Peyer's patch (tissue), 4 donors: ENCODE measurements at places on chromosomes 13 and 19. TPM values are rescaled to one million over a fixed set of nuclear protein-coding genes. Genes with fewer than 3 reads are reported as not detected.

Gene PALM3
- not detected for total RNA-seq

Gene PLPP2
- 42.1 TPM for total RNA-seq

Gene CCL25
- 84.2 TPM for total RNA-seq

Gene NLRP12
- not detected for total RNA-seq

Gene ZNF208
- 1.1 TPM for total RNA-seq

Gene FAM216B
- not detected for total RNA-seq

Gene MUC16
- total RNA-seq = not detected

Gene PSG7
- total RNA-seq = not detected

Gene CALR3
- total RNA-seq = not detected

DNA sequence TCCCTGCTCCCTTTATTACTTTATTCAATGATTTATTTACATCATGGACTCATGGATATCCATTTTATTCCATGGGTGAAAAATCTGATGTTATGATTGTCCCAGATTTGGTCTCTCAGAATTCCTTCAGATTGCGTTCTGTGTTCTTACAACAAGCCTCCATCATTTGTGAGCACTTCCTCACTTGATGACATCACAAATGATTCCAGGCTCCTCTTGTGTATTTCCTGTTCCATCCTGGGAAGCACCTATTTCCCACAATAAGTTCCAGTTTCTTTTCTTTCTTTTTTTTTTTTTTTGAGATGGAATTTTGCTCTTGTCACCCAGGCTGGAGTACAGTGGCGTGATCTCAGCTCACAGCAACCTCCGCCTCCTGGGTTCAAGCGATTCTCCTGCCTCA is 6.7 kb downstream of the ACP7 start:
- H3K36me3 ChIP-seq = no peaks in the 10 kb centered on the region
- H3K4me1 ChIP-seq = peaks cover 7% of the 10 kb centered on the region
- DNase-seq = no peak
- no peaks in the 10 kb centered on the region for H3K27me3 ChIP-seq

- H3K27me3 ChIP-seq = no peaks in the 10 kb centered on the region
- DNase-seq = no peak
Measured at GRCh38 chr19:1882089-1882785, 3.1 kb downstream of the ABHD17A start.

DNA sequence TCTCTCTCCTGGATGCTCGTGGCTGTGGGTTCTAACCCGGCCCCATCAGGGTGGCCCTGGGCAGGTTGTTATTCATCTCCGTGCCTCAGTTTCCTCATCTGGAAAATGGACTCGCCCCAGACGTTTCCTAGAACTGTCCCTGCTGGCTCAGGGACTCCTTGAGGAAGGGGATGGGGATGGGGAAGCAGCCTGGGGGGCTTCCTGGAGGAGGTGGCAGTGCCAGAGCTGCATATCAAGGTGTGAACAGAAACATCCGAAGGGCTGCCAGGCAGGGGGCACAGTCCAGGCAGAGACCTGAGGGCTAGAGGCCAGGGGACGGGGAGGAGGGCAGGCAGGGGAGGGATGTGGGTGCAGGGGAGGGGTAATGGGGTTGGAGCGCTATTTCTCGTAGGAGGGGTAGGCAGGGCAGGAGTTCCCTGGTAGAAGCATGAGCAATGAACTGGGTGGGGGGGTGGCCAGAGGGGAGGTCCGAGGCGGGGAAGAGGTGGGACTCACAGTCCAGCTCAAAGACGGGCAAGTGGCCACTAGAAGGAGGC is 3.6 kb upstream of the ELANE start:
- H3K27me3 ChIP-seq = peaks cover 22% of the 10 kb centered on the region
- no peak overlapping the region for H3K27ac ChIP-seq
- no peaks in the 10 kb centered on the region for H3K36me3 ChIP-seq
- H3K4me3 ChIP-seq = no peak overlapping the region
- DNase-seq = no peak
- no peaks in the 10 kb centered on the region for H3K4me1 ChIP-seq

GRCh38 chr19:6733338-6734095 is 3.9 kb downstream of the GPR108 start:
- no peak overlapping the region for H3K4me3 ChIP-seq
- no peak for DNase-seq
- H3K36me3 ChIP-seq = peaks cover 33% of the 10 kb centered on the region
- no peak overlapping the region for H3K27ac ChIP-seq
- H3K27me3 ChIP-seq = no peaks in the 10 kb centered on the region

GRCh38 chr19:15897026-15897737 is 692 bp downstream of the CYP4F2 start:
- no peaks in the 10 kb centered on the region for H3K27me3 ChIP-seq
- no peaks in the 10 kb centered on the region for H3K4me1 ChIP-seq
- no peaks in the 10 kb centered on the region for H3K36me3 ChIP-seq
- H3K4me3 ChIP-seq = no peak overlapping the region
- peak overlapping the region; percentile 19 for H3K27ac ChIP-seq

DNA sequence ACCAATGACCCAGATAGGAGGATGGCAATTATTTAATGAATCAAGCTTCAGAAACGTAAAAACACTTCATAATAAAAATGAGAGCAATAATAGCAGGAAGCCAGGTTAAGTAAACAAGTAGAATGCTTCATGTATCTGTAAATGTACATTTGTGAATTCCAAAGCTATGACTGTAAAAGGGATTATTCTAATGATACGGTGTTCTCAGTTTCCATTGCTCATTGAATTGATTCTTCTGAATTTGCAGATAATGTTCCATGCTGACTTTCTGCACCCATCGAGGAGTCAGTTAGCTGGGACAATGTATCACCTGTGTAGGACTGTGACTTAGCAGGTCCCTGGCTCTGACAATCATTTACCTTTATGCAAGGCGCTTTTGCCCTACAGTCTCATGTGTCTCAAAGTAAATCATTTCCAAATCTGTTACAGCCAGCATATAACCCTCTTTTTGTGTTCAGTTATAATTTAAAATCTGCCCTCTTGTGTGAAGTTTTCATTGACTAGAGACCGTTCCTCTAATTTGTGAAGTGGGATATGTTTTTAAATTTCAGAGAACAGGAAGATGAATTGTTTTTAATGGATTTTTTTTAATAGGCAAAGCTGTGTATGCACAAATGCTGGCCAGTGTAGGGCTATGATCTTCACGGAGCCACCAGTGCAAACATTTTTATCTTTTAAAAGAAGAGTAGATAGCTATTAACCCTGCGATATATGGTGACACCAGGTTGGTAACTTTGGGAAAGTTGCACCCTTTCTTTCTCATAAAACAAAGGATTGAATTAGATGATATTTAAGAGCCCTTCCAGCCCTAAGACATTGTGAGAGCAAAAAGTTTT is 267.1 kb downstream of the KLF5 start:
- peak overlapping the region; percentile 15 for H3K27ac ChIP-seq
- no peaks in the 10 kb centered on the region for H3K36me3 ChIP-seq
- no peak for DNase-seq

DNA sequence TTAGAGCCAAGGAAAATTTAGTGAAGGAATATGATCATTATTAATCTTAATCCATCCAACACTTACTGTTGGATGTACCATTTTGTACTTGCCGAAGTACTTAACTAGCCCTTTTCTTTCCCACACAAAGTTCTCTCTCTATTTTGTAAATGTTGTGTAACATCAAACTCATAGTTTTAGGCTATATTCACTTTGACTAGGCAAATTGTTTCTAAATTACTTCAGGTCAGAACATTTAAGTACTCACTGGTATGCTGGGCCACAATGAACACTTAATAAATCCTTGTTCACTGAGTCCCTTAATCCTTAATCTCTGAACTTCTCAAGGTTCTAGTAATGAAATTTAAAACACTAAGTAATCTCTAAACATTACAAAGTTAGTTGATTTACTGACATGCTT is 49.3 kb upstream of the EEF1AKMT1 start:
- H3K4me3 ChIP-seq = no peak overlapping the region
- H3K4me1 ChIP-seq = no peaks in the 10 kb centered on the region
- H3K27me3 ChIP-seq = no peaks in the 10 kb centered on the region
- no peak overlapping the region for H3K27ac ChIP-seq

DNA sequence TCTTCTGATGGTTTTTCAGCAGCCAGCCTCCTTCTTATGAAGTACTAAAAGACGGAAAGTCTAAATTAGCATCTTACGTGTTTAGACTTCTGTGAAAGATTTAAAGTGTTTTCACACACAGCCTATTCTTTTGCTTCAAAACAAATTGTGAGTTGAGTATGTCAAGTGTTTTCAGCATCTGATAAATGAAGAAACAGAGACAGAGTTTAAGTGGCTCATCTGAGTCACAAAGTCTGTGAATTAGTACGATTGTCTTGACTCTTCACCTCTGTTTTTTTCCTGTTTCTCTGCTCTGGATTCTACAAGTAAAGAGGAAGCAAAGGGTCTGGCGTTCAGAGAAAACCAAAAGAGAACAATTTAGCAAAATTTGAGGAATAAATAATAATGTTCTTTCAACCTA is 116.4 kb downstream of the FRY start:
- no peaks in the 10 kb centered on the region for H3K27me3 ChIP-seq
- H3K4me1 ChIP-seq = peaks cover 6% of the 10 kb centered on the region
- no peak for DNase-seq
- no peak overlapping the region for H3K4me3 ChIP-seq
- no peak overlapping the region for H3K27ac ChIP-seq

DNA sequence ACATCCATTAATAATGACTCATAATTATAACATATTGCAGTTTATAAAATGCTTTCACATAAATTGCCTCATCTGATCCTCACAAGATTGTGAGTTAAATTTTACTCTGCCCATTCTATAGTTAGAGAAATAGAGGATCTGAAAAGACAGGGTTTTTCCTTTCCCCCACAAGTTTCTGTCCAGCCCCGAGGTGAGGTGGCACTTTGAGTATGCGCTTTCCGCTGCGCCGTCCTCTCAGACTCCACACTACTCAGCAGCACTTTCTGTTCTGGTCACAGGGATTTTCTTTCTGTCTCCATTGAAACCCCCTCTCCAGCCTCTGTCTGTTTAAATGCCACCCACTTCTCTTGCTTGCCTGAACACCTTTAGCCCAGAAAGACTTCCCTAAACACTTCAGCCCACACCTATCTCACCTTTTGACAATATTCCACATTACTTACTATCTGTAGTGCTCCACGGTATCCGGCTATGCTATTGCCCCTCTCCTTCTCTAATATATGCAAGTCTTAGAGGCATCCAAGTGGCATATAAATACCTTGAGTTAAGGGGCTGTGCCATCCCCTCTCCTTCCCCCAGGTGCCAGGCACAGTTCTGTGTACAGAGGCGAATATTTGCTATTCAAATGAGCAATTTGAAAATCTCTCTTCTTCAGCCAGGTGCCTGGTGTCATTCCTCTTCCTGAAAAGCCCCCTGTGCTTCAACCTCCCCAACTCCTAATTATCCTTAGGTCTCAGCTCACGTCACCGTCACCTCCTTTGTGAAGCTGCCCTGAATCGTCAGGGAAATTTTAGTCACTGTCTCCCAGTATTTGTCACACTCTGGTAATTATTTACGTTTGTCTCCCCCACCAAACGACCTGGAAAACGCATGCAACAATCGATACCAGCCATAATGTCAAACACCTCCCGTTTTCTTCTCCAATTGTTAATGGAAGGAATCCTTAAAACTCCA is 268.7 kb downstream of the NHLRC3 start:
- no peak for DNase-seq
- H3K4me1 ChIP-seq = no peaks in the 10 kb centered on the region
- no peak overlapping the region for H3K4me3 ChIP-seq
- no peak overlapping the region for H3K27ac ChIP-seq

DNA sequence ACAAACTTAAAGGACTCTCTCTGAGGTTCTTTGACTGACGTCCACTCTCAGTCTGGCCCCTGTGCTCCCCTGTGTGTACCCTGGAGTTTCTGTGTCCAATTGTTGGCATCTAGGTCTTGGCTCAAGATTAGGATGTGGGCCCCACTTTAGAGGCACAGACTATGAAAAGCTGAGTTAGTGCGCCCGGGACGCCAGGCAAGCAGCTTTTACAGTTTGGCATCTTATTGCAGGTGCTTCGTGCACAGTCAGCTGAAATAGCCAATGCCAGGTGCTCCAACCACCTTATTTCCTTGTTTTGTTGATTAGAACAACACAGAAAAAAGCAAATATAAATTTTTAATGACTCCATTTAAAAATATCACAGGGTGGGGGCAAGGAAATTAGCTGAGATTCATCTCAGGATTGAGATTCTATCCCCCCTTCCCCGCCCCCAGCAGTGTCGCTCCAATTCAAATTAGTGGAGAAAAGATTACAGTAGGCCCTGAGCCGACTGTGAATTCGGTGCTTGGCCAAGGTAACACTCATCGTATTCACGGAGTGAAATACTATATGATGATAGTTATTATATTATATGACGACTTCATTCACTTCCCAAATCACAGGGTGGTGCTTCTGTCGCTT is 4.3 kb downstream of the SOX1 start:
- H3K27me3 ChIP-seq = no peaks in the 10 kb centered on the region
- no peaks in the 10 kb centered on the region for H3K4me1 ChIP-seq
- no peak overlapping the region for H3K4me3 ChIP-seq
- no peak overlapping the region for H3K27ac ChIP-seq
- DNase-seq = no peak
- H3K36me3 ChIP-seq = no peaks in the 10 kb centered on the region

- H3K4me3 ChIP-seq = no peak overlapping the region
- DNase-seq = no peak
- no peaks in the 10 kb centered on the region for H3K27me3 ChIP-seq
- H3K36me3 ChIP-seq = no peaks in the 10 kb centered on the region
- peak overlapping the region; percentile 62 for H3K27ac ChIP-seq
- H3K4me1 ChIP-seq = no peaks in the 10 kb centered on the region
Measured at GRCh38 chr13:99282264-99283231, 24.4 kb upstream of the GPR18 start.

- DNase-seq = no peak
- no peaks in the 10 kb centered on the region for H3K4me1 ChIP-seq
- no peak overlapping the region for H3K4me3 ChIP-seq
- H3K36me3 ChIP-seq = no peaks in the 10 kb centered on the region
Measured at GRCh38 chr19:28359431-28360414, 853.2 kb downstream of the UQCRFS1 start.

- peak overlapping the region; percentile 71 for H3K4me3 ChIP-seq
- DNase-seq = peak; percentile 57
- no peaks in the 10 kb centered on the region for H3K4me1 ChIP-seq
- no peaks in the 10 kb centered on the region for H3K27me3 ChIP-seq
- peak overlapping the region; percentile 92 for H3K27ac ChIP-seq
- no peaks in the 10 kb centered on the region for H3K36me3 ChIP-seq
Measured at GRCh38 chr13:111153977-111154332, 38.8 kb downstream of the ARHGEF7 start.

- H3K4me1 ChIP-seq = no peaks in the 10 kb centered on the region
- no peak for DNase-seq
- no peaks in the 10 kb centered on the region for H3K27me3 ChIP-seq
- no peak overlapping the region for H3K27ac ChIP-seq
- no peak overlapping the region for H3K4me3 ChIP-seq
Measured at GRCh38 chr19:30593356-30593755, 221.2 kb downstream of the ZNF536 start.

GRCh38 chr13:44165221-44165888 is 208.3 kb upstream of the SERP2 start:
- no peaks in the 10 kb centered on the region for H3K4me1 ChIP-seq
- no peaks in the 10 kb centered on the region for H3K36me3 ChIP-seq
- H3K27ac ChIP-seq = no peak overlapping the region
- H3K27me3 ChIP-seq = no peaks in the 10 kb centered on the region
- DNase-seq = no peak
- H3K4me3 ChIP-seq = no peak overlapping the region

GRCh38 chr13:24142886-24143285 is 17.6 kb upstream of the SPATA13 start:
- no peaks in the 10 kb centered on the region for H3K36me3 ChIP-seq
- no peaks in the 10 kb centered on the region for H3K4me1 ChIP-seq
- H3K27ac ChIP-seq = no peak overlapping the region
- no peak overlapping the region for H3K4me3 ChIP-seq

- no peaks in the 10 kb centered on the region for H3K27me3 ChIP-seq
- no peaks in the 10 kb centered on the region for H3K4me1 ChIP-seq
- no peak overlapping the region for H3K27ac ChIP-seq
- H3K36me3 ChIP-seq = no peaks in the 10 kb centered on the region
- H3K4me3 ChIP-seq = no peak overlapping the region
- no peak for DNase-seq
Measured at GRCh38 chr19:48935864-48936263, 2.4 kb downstream of the DHDH start.
